ENCODE measurements at places on chromosomes 7 and 10.

GRCh38 chr7:32462977-32463376, 27.2 kb downstream of the LSM5 start:
- peak; percentile 42 for DNase-seq

DNA sequence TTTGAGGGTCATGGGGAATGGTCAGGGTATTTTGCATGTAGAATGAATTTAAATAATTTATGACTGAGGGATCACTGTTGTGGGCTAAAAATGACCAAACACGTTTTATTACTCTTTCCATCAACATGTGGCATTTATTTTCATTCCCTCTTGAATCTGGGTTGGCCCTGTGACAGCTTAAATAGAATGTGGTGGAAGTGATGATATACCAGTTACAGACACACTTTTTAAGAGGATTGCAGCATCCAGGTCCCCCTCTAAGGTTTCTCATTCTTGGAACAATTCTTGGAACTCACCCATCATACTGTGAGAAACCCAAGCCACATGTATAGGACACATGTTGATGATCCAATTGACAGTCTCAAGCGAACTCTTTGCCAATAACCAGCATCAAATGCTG, 272.4 kb downstream of the ETV1 start:
- no peak for DNase-seq

GRCh38 chr7:134865001-134865845, 85.8 kb downstream of the CALD1 start:
- DNase-seq = no peak

DNA sequence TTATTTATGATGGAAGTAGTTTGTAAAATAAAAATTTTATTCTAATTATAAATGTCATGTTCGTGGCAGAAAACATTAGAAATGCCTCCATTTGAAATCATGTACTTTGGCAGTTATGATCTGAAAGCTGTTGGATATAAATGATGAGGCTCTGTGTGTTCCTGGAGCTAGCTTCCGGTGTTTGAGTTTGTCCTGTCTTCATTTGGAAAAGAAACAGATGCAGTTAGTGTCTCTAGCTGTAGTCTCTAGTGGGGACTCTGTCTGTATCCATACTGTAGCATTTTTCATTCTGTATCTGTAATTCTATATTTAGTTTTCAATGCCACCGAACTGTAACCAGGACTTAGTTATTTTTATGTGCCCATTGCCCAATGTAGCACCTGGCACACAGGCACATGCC, 197.0 kb upstream of the FZD1 start:
- DNase-seq = no peak

- DNase-seq = peak; percentile 75
These were observed 82.6 kb upstream of the PCGF5 start for GRCh38 chr10:91137822-91138221.

GRCh38 chr7:112791465-112792168, 1.4 kb upstream of the TMEM168 start:
- DNase-seq = no peak

- no peak for DNase-seq
These were observed 13.7 kb downstream of the INPP5A start for GRCh38 chr10:132551093-132551807.

GRCh38 chr10:86300931-86301830, 65.4 kb downstream of the GRID1 start:
- no peak for DNase-seq

GRCh38 chr10:70729763-70730357, 55.3 kb downstream of the TBATA start:
- DNase-seq = peak; percentile 84

DNA sequence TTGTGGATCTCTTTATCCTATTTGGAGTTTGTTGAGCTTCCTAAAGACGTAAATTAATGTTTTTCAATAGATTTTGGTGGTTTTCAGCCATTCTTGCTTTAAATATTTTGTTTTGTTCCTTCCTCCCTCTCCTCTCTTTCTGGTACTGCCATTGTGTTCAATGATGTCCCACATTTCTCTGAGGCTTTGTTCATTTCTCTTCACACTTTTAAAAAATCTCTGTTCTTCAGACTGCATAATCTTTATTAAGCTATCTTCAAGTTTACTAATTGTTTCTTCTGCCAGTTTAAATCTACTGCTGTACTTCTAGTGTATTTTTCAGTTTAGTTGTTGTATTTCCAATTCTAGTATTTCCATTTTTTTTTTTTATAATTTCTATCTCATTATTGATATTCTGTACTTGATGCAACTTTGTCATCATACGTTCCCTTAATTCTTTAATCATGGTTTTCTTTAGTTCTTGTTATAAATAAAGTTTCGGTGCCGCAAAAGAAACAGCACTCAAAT, 45.6 kb upstream of the FZD9 start:
- DNase-seq = no peak

GRCh38 chr7:118573085-118573484, 348.6 kb downstream of the ANKRD7 start:
- no peak for DNase-seq

GRCh38 chr10:4649886-4650508, 176.0 kb upstream of the AKR1E2 start:
- DNase-seq = peak; percentile 17

DNA sequence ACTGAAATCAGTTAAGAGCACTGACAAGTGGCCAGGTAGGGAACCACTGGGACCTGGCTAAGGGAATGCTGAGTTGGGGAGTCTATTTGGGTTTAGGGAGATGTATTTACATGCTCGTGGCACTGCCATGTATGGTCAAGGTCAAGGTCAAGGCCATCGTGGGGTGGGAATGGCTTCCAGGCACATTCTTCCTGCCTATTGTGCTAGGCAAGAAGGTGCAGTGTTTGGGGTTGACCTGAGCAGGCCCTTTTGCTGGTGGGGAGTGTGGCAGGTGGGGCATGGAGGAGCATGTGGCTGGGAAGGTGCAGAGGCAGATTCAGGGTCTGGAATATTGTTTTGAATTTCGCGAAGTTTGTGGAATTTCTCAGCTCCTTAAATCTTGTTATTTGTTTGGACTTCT, 17.8 kb downstream of the FAM241B start:
- no peak for DNase-seq

- peak; percentile 54 for DNase-seq
These were observed 11.7 kb downstream of the NOBOX start for GRCh38 chr7:144391823-144392255.

- no peak for DNase-seq
These were observed 479.3 kb upstream of the PODXL start for GRCh38 chr7:132035517-132036362.

DNA sequence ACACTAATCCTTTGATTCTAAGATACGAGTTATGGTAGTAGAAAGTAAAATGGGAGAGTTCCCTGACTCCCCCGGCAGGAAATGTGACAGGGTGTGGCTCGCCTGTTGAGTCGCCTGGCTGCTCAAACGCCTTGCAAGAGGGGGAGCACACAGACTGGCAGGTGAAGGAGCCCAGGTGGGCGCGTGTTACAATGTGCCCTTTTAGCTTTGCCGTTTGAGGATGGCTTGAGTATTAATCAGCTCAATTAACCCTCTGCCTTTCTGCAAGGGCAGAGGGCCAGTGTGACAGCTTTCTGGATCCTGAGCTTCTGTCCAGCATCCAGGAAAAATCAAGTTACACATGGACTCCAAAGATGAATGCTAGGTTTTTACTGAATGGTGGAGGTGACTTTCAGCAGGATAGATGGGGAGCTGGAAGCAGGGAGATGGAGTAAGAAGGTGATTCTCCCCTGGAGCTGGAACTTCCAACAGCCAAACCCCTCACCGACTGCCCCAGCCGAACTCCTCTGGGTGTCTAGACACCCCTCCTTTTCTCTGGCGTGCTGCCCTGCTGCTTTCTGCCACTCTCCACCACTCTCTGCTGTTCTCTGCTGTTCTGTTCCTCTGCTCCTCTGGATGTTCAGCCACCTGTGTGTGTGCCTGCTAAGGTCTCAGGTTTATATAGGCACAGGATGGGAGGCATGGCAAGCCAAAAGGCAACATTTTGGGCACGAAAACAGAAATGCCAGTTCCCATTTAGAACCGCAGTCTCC, 548.8 kb upstream of the KCND2 start:
- no peak for DNase-seq

DNA sequence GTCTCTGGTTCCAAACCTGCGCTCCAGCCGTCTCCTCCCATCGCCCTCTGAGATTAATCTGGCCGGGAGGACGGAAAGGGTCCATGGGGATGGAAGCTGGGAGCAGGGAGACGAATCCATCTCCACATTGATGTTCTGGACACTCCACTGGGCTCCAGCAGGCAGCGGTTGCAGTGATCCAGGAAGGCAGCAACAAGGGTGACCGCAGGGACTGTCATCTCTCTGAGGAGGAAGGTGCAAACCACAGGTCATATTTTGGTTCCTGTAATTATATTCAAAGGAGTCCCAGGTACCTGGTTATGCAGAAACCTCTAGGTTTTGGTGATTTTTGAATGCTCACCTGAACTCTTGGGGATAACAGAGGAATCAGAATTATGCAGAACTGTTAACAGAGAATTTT, 54.8 kb downstream of the EVX1 start:
- no peak for DNase-seq

GRCh38 chr10:6543431-6544005, 36.6 kb downstream of the PRKCQ start:
- DNase-seq = no peak

DNA sequence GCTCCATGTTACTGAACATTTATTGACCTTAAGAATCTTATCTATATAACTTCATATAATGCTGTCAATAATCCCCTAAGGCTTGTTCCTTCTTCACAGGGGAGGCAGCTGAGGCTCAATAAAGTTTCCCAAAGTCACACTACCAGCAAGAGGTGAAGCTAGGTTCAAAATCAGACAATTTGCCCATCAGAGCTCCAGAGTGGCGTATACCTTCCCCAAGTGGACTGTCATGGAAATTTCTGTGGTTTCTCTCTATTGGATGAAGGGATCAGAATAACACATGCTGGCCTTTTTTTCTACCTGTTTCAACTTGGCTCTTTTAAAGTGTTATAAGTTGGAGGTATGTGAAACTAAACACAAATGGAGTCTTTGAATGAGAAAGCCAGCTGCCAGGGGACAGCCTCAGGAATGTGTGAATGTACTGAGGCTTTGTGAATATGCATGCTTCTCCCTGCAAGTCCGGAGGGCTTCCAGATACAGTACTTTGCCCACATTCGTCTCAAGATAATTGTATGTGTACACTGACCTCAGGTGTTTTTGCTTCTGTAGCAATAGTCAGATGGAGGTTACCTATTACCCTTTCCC, 656.3 kb upstream of the CELF2 start:
- no peak for DNase-seq

- no peak for DNase-seq
These were observed 75.1 kb upstream of the KMT2E start for GRCh38 chr7:104938741-104939390.

- DNase-seq = no peak
These were observed 58.3 kb upstream of the COMTD1 start for GRCh38 chr10:75294031-75294437.

GRCh38 chr10:121104476-121105111, 253.4 kb downstream of the WDR11 start:
- DNase-seq = no peak

DNA sequence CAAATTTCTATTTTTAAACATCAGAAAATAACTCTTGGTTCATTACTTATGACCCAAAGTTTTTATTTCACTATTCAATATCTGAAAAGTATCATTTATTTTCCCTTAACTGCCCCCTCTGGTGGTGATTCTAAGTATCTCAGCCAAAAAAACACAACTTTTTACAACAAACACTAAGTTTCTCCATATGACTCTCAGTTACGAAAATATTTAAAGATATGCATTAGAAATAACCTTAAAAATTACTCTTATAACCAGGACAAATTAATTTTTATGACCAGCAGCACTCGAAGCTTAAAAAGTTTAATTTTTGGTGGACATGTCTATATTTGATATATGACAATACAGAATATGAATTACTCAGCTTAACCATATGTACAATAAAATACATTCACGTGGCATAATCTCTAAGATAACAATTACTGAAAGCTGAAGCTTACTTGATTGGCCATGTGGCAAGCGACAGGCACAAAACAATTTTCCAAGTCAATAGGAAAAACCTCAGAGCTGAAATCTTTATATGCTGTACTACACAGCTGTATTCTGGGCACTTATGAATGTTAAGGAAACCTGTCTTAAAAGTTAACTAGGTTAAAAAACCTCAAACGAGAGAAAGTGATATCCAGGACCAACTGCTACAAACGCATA, 2.3 kb downstream of the HNRNPA2B1 start:
- peak; percentile 37 for DNase-seq

GRCh38 chr10:124378271-124378670, 40.5 kb downstream of the OAT start:
- no peak for DNase-seq

DNA sequence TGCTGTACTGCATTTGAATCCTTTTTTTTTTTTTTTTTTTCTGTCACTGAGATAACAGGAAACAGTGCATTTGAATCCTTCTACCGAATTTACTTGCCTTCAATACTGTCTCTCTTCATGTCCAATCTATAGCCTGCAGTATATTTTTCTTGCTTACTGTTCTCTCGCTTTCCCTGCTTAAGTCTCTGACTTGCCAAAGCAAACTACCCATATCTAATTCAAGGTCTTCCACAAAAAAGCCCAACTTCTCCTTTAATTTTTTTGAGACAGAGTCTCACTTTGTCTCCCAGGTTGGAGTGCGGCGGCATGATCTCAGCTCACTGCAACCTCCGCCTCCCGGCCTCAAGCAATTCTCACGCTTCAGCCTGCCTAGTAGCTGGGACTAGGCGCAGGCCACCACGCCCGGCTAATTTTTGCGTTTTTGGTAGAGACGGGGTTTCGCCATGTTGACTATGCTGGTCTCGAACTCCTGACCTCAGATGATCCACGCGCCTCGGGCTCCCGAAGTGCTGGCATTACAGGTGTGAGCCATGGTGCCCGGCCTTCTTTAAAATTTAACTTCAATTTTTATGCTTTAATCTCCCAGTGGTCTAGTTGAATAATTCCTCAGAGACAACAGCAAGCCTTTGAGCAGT, 882 bp downstream of the PDCD11 start:
- DNase-seq = no peak

DNA sequence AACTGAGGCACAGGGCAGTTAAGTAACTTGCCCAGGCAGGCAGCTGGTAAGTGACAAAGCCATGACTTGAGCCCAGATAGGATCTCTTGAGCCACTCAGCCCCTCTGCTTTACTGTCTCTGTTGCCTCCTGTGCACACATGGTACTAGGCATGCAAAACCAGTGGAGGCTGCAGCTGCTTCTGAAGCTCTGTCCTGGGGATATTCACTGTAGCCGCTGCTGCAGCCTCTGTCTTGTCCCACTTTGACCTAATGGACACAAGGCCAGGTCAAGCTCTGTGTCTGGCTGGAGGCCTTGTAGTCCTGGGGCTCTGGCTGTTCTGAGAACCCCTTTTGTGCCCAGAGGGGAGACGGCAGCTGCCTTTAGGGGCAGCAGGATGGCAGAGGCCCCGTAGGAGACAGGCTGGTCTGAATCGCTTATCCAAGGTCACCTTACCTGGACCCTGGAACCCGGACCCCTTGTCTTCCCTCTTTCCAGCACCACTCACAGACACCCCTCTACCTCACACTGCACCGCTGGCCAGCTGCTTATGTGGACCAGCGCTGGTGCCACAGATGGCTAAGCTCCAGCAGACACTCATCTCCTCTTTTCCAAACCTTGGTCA, 57.6 kb downstream of the TSPAN15 start:
- no peak for DNase-seq

DNA sequence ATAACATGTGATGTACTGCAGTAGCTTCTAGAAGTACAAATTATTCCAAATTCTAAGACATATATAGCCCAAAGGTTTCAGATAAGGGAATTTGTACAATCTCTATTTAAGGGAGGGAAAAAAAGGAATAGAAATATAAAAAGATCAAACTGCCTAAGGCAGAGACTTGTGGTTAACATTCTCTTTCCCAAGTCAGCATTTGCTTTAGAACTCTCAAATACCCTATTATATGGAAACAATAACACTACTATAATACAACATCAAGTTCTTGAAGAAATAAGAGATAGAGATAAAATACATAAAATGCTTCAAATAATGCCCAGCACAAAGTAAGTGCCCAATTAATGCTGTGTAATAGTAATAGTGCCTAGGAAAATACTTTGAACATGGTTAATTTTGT, 123.1 kb downstream of the CRPPA start:
- DNase-seq = no peak
